ENCODE measurements at places on chromosomes 2 and 18.

GRCh38 chr2:216426938-216427337 lies 14.7 kb downstream of the SMARCAL1 start:
- DNase-seq: no peak

- DNase-seq: no peak
Observed at GRCh38 chr2:232374356-232374755, 4.2 kb upstream of the ALPP start.

- DNase-seq: no peak
Observed at GRCh38 chr2:186569897-186570296, 20.0 kb upstream of the ITGAV start.

DNA sequence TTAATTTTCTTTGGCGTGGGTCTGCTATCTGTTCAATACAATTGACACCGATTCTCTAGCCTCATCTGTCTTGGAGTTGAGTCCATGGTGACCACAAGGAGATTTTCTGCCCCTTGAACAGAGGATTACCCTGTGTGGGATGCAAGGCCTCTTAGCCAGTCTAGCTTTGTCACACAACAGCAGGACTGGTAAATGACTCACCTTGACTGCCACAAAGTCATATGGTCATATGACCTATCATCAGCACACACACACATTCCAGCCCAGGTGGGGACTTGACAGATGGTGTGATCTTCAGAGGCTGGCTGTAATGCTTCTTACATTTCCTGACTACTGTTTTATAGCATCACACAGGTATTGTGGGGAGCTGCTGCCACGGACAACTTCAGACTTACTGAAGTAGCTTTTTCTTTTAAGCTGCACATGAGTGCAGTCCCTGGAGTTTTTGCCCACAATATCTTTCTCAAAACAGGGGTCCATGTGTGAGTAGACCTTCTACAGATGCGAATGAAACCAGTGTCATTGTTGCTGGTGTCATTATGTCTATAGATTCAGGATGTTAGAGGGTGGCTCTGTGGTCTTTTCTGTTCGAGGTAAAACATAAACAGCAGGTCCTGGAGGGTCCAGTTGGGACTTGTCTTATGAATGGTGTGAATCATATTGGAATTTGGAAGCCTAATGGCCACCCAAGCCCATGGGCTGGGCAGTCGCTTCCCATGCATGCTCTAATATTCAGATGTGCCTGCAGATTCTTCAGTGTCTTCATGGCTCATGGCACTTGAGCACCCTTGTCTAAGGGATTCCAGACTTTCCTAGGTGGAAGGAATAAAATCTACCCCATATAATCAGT lies 18.6 kb upstream of the ACOXL start:
- DNase-seq: no peak

- DNase-seq: no peak
Observed at GRCh38 chr2:235497096-235497495, 3.3 kb downstream of the AGAP1 start.

DNA sequence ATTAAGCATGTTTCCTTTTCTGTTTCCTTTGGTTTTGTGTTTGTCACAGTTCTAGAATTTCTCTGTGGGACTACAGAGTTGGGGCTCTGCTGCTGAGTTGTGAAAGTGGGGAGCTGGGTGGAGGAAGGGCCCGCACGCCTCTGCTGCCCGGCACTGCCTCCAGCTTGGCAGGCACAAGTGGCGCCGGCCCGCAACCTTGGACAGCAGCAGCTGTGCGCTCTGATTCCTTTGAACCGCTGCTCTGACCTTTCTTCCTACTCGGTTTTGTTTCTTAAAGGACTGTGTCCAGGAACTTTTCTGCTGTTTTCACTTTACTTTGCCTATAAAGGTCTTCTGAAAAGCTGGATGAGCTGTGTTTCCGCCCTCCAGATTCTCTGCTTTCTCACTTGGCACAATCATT lies 137.6 kb upstream of the ALPP start:
- no peak for DNase-seq

DNA sequence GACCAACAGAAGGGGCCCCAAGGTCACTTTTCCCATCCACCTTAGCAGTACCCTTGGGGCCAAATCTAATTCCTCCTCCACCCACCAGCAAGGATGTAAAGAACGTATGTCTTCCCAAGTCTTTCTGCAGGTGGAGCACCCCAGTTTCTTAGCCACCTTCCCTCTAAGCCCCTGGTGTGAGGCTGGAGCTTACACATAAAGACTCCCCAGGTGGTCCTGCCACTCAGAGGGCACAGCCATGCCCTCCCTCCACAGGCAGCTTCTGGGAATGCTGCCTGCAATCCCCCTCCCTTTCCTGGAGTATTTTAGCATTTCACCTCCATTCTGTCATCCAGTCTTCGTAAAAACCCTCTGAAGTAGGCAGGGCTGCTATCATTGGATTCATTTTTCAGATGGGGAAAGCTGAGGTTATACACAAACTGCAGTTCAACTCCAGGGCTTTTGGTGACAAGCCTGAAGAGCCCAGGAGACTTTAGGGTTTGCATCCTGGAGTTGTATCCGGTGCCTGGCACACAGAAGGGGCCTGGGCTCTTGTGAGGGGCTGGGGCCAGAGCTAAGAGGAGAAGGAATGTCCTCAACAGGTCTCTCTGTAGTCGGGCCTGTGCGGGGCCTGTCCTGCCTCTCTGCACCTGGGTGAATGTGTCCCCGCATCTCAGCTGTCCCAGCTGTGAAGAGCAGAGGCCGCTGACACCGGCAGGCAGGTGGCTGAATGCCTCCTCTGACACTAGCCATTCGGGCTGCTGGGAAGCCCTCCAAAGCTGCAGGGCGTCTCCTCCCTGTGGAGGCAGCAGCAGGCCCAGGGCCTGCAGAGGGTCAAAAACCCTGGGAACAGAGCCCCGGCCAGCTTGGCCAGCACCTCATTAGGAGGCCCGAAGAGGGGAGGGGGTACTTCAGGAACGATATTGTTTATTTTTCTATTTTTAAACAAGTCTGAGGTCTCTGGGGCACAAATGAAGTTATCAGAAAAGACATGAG lies 27.6 kb downstream of the CIB4 start:
- no peak for DNase-seq

GRCh38 chr2:28499282-28499681 lies 3.4 kb downstream of the PLB1 start:
- no peak for DNase-seq

DNA sequence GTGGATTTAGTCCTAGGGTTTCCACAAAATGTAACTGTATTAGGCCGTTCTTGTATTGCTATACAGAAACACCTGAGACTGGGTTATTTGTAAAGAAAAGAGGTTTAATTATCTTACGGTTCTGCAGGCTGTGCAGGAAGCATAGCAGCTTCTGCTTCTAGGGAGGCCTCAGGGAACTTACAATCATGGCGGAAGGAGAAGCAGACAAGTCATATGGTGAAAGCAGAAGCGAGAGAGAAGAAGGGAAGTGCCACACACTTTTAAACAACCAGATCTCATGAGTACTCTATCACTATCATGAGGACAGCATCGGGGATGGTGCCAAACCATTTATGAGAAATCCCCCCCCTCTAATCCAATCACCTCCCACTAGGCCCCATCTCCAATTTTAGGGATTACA lies 9.5 kb upstream of the CCDC68 start:
- DNase-seq: no peak

DNA sequence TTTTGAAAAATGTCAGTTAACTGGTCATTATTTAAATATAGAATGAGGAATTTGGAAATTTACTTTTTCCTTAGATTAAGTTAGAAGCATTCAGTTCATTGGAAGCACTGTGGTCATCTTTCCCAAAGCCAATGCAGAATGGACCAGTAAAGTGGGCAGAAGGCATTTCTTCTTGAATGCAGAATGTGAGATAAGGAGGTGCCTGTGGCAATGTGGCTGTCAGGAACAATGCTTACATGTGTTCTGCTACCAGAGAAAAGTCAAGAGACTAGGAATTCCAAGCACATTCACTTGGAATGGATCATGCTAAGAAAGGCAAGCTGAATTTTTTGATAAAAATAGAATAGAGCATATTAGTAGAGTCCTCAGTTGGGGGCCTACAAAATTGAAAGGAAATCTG lies 295.0 kb upstream of the KCNH7 start:
- no peak for DNase-seq

DNA sequence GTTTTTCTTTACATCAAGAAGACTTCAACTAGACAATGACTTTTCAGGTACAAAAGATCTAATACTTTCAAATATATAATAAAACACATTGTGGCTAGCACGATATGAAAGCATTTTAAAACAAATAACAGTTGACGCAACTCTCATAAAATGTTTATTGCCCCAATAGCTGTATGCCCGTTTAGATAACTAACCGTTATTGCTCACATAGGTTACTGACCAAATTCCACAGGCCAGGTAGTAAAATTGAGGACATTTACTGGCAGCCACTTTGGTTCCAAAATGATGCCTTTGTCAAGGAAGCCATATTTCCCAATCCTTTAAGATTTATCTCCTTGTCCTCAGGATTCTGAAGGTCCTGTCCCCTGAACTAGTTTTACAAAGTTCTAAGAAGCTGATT lies 2.9 kb upstream of the REG1B start:
- DNase-seq: no peak

GRCh38 chr2:145958611-145959010 lies 1438.7 kb upstream of the ZEB2 start:
- no peak for DNase-seq

DNA sequence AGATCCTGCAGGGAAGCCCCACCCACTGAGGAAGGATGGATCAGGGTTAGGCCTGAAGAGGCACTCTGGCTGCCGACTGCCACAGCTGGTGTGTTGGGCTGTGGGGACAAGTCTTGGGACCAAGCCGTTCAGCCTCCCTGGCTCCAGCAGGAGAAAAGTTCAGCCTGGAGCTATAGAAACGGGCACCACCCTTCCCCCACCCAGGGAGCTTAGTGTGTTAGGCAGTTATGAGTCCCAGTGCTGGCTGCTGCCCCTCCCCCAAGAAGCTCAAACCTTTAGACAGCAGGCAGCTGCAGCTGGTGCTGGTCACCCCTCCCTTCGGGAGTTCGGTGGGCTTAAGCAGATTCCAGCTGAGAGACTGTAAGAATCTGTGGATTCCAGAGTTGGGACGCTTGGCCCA lies 447.1 kb upstream of the HS6ST1 start:
- DNase-seq: no peak

GRCh38 chr18:35049111-35050027 lies 8.2 kb downstream of the MAPRE2 start:
- DNase-seq: no peak

- DNase-seq: peak; percentile 32
Observed at GRCh38 chr2:29012211-29012681, 31.1 kb downstream of the TOGARAM2 start.

GRCh38 chr2:240135706-240136012 lies 446 bp downstream of the COPS9 start:
- no peak for DNase-seq

GRCh38 chr2:26363323-26363722 lies 16.7 kb upstream of the ADGRF3 start:
- no peak for DNase-seq

DNA sequence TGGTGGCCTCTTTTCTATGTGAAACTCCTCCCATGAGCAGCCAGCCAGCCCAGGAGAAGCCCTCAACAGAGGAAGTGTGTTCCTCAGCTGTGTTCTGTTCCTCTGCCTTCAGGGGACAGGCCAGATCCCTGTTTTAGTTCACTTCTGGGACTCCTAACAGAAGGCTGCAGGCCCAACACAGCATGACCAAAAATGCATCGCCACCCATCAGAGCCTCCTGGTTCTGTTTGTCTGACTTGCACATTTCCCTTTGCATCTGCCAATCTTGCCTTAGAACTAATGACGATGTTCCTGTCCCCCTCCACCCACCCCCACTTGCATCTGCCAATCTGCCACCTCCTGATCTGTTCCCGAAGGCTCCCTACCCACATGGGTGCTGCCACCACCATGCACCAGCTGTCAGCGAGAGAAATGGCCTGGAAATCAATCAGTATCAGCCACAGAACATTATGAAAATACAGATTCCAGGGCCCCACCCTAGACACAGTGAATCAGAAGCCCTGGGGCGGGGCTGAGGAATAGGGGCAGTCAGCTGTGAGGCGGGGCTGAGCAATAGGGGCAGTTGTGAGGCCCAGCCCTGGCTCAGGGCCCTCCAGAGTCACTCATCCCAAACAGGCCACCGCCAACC lies 51.0 kb downstream of the FAM168B start:
- no peak for DNase-seq

GRCh38 chr2:64939332-64939917 lies 49.8 kb upstream of the SLC1A4 start:
- peak; percentile 11 for DNase-seq

- DNase-seq: no peak
Observed at GRCh38 chr2:234949762-234950434, 1.9 kb upstream of the SH3BP4 start.

DNA sequence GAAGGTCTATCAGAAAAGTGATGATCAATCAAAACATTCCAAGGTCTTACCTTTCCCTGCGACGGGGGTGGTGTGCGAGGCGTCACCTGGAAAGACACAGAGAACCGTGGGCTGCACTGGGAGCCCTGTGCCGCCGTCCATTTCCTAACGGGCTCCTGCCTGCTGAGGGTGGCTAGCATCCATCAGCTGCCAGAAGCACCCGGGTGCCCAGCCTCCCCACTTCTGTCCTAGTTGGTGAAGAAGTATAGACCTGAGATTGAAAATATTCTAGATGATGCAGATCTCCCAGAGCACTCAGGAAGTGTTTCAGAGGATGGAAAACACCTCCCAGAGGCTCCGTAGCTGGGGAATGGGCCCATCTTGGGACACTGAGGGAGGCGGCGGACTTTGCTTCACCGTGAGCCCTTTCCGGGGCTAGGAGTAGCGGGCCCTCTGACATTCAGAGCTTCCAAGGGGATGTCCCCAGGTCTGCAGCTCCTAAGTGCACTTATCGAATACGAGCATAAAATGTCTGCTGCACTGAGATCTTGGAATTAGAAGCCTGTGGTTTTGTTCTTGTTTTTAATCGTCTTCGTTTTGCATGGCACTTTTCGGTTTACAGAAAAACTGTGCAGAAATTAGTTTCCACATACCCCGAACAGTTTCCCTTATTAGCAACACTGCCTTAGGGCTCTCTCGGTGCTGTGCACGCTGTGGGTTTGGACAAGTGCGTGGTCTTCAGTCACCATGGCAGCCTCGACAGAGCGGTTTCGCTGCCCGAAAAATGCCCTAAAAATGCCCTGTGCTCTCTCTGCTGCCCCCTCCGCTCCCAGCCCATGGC lies 143.5 kb downstream of the MBP start:
- no peak for DNase-seq

DNA sequence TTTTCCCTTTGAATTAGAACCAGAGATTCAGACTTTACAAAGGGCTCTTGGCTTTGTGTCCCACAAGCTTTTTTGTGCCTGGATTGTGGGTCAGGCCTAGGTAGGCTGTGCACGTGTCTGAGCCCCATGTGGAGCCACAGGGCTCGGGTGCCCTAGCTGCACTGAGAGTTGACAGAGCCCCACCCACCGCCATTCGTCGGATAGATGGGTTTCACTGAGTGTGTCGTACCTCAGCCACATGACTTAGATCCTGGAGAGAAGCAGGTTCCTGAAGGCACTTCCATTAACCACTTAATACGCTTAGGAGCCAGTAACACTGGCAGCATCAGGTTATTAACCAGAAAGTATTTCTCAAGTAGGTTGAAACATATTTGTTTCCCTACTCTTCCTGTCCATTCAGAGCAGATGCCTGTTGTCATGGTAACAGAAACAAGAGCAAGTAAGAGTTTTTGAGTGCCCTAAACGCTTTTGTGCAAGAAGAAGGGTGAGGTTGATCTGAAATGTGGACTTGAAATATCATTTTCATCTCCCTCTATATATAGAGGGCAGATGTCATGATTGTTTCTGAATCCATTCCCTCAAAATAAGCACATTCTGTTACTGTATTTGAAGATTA lies 30.0 kb downstream of the ADCYAP1 start:
- no peak for DNase-seq

- no peak for DNase-seq
Observed at GRCh38 chr2:160010361-160011145, 51.9 kb downstream of the PLA2R1 start.

GRCh38 chr18:23634692-23635091 lies 28.0 kb downstream of the ANKRD29 start:
- DNase-seq: no peak

Measured in T-helper 22 cell (primary cell).